Stimulated activated CD8-positive, alpha-beta memory T cell treated with anti-CD3 and anti-CD28 coated beads, Interleukin-2, amount 100 ng/mL, for 48 hours (primary cell): ENCODE measurements at places on chromosomes 2 and 18.
A peak's percentile ranks its signal among the peaks of the same experiment; 100 is the strongest.

GRCh38 chr18:36340246-36340645 lies 42.7 kb downstream of the FHOD3 start:
- DNase-seq: no peak

- DNase-seq: no peak
Measured at GRCh38 chr2:188079196-188079595, 212.5 kb upstream of the GULP1 start.

DNA sequence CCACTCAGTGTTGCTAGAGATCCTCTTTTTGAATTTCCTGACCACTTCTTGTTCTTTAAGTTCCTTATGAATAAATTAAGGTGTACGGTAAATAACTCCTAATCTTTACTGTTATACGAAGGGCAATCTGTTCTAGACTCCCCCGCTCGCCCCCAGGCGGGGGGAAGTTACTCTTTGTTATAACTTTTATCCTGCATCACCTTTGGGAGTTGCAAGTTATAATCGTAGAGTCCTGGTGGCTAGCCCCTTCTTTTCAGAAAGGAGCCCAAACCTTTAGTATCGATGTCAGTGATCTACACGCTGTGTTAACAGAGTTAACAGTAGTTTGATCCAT lies 652 bp downstream of the GCA start:
- DNase-seq: no peak

DNA sequence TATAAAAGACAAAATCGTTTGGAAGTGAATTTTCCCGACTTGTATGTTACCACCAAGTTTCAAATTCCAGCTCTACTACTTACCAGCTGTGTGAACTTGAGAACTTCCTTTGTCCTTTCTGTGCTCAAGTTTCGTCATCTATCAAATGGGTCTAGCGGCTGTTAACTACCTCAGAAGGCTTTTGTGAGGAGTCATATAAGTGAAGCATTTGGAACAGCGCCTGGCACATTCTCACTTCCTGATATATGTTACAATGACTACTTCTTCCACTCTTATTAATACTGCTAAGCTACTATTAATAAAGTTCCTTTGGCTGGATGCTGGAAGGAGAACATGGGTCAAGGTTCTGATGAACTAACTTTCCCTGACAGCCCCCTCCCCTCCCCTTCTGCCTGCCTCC lies 104.5 kb downstream of the MEIS1 start:
- no peak for DNase-seq

DNA sequence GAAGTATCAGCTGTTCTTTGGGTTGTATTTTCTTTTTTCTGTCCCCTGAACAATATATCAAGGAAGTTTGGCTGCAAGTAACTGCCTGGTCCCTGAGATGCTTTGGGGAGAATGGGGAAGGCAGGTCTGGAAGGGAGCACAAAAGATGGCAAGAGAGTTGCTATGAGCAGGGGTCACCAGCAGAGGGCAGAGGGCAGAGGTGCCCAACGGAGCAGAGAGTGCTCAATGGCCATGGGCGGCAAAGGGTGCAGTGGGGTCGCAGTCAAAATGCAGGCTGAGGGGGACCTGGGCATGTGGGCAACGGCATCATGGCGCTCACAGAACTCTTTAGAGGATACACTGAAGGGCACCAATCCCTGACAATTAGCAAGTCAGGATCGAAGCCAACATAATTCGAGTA lies 107.7 kb upstream of the ATP8B1 start:
- peak; percentile 2 for DNase-seq

GRCh38 chr2:65382776-65383357 lies 49.5 kb downstream of the SPRED2 start:
- peak; percentile 88 for DNase-seq

DNA sequence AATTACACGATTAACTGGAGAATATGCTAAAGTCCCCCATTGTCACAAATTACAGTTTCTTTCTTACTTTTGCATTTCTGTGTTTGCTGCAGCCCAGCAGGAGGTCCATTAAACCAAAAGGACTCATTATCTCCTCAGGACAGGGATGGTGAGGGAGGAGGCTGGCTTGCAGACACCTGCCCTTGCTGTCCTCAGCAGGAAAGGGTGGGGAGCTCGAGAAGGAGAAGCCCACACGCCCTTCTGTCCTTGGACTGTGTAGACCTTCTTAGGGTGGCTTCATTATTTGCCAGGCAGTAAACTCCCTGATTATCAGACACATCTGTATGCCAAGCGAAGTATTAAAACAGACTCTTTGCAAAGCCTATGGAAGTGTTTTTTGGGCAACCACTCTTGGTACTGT lies 196.0 kb downstream of the LDLRAD4 start:
- no peak for DNase-seq

- DNase-seq: no peak
Measured at GRCh38 chr2:174336501-174337336, 2.0 kb downstream of the SP9 start.

- no peak for DNase-seq
Measured at GRCh38 chr2:12759248-12759647, 42.5 kb downstream of the TRIB2 start.

- DNase-seq: no peak
Measured at GRCh38 chr2:44573996-44574395, 212.2 kb downstream of the CAMKMT start.

DNA sequence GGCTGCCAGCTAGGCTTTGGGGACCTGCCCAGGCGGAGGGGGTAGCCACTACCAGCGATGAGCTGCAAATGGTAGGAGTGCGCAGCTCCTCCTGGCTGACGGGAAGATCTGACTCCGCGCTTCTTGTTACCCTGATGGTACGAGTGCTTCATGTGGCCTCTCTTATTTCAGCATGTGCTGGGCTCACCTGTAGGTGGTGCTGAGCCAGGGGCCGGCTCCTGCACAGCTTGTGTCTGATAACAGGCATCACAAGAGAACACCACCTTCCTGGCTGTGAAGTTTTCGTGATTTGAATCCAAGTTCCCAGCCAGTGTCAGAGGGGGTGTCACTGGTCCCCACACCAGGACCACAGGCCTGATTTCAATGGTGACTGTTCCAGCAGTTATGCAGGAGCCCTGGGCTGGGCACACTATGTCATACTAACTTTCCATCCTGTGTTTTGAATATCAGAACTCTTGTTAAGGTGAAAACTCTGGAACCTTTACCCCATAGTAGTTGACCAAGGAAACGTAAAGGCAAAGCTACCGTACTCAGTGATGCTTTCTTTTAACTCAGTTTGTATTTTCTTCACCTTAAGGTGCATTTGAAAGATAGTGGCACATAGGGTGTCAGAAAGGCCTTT lies 28.0 kb downstream of the APCDD1 start:
- no peak for DNase-seq

GRCh38 chr2:120791962-120792297 lies 56.3 kb downstream of the GLI2 start:
- no peak for DNase-seq

DNA sequence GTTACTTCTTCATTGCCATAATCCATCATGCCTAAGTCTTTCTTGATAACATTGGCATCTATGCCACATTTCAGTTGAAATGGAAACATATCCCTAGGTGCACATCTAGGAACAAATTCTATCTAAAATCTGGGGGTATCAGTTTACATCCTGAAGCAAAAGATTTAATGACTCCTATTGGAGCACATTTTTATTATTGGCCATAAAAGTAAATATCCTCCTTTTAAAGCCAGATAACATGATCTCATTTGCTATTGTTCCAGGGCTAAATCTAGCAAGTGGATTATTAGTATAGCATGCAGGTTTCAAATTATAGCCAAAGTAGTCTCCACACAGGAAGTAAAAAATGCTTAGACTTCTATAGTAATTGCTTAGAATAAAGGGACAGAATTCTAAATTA lies 193.2 kb downstream of the CDH2 start:
- DNase-seq: no peak

- DNase-seq: no peak
Measured at GRCh38 chr2:100749771-100750542, 70.0 kb upstream of the NPAS2 start.

- DNase-seq: no peak
Measured at GRCh38 chr2:13000664-13001363, 284.1 kb downstream of the TRIB2 start.

- no peak for DNase-seq
Measured at GRCh38 chr2:205129531-205129930, 552.8 kb upstream of the NRP2 start.

DNA sequence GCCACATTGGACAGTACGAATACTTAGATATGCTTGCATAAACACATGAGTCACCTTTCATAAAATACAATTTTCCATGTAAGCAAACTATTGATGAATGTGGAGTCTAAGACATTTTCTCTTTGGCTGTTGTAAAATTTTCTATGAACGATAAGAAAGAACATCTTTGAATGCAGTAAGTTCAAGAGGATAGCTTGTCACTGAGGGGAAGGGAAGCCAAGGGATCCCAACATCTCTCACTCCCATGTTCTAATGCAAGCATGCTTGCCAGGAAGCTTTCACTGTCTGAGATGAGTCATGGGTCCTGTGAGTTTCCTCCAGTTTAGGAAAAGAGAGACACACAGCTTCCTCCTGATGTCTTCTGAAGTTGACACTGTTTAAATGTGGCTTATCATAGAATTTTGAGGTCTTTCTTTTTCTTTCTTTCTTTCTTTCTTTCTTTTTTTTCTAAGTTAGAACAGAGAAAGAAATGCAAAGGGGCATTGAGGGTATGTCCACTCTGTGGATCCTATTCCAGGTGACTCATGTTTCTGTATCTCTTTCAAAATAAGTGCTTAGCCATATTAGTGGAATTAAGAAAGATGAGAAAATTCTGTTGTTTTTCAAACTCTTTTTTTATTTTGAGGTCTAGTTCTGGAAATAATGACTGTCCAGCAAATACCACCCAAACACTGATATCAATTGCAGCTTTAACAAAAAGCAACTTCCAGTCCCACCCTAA lies 146.6 kb downstream of the RDH14 start:
- DNase-seq: no peak

GRCh38 chr2:63876311-63876710 lies 34.6 kb downstream of the UGP2 start:
- no peak for DNase-seq

DNA sequence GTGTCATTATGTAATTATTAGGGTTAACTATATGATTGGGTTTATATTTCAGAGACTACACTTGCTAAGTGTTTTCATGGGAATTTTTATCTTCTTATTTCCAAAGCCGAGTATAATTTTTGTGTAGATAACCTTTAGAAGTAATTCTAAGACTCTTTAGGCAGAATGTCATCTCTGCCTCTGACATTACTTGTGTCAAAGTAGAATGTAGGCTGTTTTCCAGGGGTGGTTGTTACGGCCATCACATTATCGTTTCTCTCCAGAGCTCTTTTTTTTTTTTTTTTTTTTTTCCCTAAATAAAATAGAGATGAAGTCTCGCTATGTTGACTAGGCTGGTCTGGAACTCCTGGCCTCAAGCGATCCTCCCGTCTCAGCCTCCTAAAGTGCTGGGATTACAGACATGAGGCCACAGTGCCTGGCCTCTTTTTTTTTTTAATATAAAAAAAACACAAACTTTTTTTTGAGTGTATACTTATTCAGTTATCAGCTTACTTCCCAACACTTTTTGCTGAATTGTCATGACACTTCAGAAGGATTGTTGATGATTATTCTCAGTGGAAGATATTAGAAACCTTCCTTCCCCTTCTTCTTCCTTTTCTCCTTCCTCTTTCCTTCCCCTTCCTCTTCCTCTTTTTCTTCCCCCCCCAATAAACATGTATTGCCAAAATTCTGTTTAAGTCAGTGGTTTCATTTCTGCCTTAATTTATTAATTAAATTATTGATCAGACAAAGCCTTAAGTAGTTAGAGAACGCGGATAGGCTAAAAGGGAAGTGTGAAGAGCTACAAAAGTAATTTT lies 2.3 kb downstream of the PIKFYVE start:
- DNase-seq: no peak

GRCh38 chr2:183465048-183465447 lies 340.8 kb downstream of the NUP35 start:
- no peak for DNase-seq

DNA sequence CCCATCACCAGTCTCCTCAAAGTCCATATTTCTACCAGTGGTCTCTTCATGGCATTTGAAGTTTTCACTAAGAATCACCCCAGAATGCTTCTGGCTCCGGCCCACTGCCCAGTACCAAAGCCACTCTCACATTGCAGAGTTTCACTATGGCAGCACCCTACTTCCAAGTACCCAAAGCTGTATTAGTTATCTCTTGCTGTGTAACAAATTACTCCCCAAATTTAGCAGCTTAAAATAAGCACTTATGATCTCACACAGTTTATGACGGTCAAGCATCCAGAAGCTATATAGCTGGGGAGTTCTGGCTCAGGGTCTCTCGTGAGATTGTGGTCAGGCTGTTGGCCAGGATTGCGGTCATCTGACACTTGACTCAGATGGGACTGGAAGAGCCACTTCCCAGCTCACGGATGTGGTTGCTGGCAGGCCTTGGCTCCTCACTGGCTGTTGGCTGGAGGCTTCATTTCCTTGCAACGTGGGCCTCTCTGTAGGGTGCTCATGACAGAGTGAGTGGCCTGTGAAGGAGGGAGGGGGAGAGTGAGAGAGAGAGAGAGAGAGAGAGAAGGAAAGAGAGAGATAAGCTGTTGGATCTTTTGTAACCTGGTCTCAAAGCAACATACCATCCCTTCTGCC lies 189.5 kb downstream of the CTIF start:
- no peak for DNase-seq

DNA sequence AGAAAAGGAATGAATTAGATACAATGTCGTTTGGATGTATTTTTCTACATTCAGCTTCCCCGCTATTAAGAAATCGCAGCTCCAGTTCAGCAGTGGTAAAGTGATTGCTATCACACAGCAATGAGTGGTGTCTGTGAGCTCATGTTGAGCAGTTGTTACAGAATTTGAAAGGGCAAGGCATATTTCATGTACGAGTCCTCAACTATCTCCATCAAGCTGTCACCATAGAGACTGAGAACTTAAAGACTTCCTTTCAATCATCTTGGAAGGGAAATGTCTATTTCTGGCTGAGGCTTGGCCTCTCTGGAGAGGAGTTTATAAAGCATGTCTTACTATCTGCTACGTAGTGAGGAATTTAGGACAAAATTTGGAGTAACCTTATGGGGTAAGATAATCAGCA lies 24.4 kb upstream of the FAM117B start:
- DNase-seq: no peak

DNA sequence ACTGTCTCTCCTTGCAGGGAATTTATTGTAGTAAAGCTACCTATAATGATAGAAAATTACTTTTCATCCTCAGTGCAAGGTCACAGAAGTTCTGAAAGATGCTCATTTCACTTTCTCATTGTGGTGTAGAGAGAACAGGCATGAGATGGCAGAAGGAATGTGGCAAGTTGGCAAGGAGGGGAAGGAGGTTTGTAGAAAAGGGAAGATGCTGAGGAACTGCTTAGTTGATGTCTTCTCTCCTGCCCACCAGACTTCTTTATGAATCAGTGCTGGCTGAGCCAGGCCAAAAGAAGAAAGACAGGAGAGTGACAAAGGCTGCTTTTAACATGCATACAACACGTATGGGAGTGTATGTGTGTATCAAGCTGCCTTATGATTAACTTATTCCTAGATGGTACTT lies 164.4 kb downstream of the PRPF40A start:
- no peak for DNase-seq

DNA sequence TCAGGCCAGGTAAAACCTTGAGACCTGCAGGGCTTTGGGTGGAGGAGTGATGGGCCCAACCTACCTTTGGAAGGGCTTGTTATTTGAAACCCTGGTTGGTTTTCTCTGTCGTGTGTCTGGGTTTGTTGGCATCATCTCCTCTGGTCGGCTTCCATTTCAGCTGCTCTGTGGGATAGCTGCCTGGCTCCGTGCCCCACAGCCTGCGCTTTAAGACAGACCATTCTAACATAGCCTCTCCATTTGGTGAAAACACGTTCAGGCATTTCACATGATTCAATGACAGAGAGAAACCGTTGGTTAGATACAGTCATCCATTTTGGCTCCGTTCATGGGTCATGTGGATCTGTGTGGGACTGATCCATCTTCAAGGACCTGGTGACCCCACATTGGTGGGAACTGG lies 37.0 kb upstream of the LYPD6B start:
- DNase-seq: no peak
